ENCODE measurements at places on chromosomes 6 and 20.

DNA sequence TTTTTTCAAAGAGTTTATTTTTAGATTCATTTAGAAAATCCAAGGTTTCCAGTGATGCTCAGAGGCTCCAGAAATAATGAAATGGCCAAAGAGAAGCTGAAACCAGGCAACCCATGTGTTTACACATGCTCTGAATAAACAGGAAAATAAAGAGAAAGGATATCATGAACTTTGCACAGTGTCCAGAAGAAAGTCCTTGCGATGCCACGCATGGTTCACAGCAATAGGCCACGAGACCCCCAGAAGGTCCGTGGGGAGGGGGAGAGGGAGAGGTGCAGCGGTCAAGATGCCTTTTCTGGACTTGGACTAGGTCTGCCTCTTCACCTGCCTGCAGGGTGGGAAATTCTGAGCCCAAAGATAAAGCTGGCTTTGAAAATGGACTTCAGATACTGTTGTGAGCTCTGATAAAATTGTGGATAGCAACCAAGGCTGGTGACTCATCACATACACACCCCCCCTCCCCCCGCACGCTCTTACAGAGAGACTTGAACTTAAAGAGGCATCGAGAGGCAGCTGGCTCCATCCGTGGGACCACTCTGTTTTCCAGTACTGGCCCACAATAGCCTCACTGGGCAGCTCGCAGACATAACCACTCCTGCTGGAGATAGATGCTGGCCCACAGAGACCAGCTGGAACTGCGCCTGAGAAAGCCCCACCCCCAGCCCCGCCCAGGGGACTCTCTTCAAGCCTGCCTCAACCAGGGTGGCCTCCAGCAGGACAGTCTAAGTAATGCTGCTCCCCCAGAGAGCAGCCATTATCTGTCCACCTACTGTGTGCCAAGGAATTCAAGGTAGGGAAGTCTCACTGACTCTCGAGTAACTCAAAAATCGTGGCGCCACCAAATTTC, 21.2 kb upstream of the NFATC2 start:
- no peak for DNase-seq

DNA sequence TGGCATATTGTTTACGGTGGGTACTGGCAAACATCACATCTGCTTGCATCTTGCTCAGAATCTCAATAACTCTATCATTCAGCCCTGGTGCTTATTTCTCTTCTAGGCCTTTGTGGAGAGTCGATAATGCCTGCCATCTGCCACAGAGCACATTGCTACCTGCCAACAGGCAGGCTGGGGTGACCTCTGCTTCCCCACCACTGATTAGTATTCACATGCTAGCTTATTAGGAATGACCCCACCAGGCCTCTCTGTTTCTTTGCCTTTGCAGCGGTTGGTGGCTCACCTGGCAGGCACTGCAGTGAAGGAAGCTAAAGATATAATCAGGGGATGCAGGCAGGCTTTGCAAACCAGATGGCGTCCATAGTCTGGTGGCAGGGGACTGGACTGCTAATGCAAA, 154.5 kb downstream of the MMS22L start:
- no peak for DNase-seq

- DNase-seq, result no peak
Measured at GRCh38 chr6:164109770-164110140, 695.2 kb downstream of the QKI start.

- DNase-seq, result no peak
Measured at GRCh38 chr6:37777272-37777834, 42.2 kb upstream of the ZFAND3 start.

DNA sequence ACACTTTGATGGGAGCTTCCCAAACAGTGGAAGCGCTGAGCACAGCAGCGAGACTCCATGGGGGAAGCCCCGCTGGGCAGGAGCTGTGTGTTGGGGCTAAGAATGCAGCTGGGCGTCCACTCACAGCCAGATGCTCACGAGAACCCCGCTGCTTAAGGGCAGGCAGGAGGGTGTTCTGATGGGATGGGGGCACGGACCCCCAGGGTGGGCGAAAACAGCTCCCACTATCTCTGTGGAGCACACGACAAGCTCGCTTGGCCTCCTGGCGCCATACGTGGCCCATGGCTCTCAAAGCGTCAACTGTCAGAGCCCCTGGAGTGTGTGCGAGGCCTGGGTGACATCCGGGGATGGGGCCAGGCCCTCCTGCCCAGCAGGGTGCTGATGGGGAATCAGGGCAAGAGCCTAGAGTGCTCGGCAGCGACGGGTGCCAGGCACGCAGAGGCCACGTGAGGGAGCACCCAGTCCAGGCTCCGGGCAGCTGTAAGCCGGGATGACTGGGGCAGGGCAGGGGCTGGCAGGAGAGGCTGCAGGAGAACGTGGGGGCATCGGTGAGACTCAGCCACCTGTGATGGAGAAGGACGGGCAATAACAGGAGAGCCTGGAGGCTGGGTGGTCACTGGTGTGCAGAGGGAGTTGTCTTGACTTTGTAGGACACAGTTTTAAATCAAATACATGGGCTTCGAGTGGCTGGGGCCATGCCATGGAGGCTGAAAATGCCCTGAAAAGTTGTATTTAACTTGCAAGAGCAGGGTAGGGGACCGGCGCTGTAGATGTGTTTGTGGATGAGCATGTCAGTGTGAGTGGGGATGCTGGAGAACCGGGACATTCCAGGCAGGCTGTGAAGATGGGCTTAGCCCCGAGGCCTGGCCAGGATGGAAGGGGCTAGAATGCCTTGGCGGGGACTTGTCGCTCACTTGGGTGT, 27.3 kb downstream of the PYGB start:
- DNase-seq, result no peak

DNA sequence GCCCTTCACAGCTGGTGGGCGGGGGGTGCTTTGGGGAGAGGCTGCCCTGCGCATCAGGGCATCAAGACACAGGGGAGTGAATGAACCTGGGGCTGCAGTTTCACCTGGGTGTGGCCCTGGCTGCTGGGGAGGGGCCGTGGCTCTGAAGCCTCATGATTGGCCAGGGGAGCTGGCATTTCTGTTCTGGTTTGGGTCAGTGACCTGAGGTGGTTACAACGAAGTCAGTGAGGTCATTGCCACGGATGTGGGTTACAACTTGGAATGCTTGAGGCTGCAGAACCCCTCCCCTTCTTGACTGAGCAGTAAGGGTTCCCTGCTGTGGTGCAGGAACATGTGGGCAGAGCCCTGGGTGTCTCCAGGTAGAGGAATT, 3.0 kb downstream of the TCEA2 start:
- DNase-seq, result peak; percentile 46

- DNase-seq, result no peak
Measured at GRCh38 chr6:13331516-13332348, 3.4 kb upstream of the TBC1D7 start.

DNA sequence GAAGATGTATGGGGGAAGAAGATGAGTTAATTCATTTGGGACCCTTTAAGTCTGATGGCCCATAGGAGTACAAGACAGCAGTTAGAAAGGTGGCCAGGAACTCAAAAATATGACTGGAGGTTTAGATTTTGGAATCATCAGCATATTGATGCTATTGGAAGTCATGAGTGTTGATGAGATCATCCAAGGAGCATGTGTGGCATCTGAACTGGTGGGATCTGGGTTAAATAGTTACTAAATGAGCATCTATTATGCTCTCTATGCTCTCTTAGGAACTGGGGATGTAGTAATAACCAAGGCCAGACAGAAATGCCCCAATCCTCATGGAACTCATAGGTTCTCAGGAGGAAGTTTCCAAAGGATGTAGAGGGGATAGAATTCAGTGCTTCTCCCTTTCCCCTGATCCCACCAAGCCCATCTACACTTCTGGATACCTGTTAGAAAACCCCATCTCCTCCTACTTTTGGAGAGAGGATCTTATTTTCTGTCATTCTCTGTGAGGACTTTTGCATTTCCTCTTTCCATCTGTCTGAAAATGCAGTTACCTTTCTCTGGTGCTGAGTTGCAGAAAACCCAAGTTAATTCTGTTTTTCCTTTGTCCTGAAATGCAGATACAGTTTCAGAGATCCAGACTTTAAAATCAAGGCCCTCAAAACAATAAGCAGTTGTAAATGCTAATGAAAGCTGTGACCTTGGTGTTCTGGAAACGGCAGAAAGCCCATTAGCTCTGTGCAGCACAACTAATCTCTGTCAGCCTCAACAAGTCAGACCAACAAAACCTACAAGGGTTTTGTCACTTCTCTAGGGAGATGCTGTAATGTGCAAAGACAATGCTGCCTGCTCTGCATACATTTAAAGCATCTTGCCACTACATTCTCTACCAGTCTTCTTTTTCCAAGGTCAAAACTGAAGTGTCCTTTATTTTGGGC, 65.8 kb downstream of the TBC1D7 start:
- no peak for DNase-seq

DNA sequence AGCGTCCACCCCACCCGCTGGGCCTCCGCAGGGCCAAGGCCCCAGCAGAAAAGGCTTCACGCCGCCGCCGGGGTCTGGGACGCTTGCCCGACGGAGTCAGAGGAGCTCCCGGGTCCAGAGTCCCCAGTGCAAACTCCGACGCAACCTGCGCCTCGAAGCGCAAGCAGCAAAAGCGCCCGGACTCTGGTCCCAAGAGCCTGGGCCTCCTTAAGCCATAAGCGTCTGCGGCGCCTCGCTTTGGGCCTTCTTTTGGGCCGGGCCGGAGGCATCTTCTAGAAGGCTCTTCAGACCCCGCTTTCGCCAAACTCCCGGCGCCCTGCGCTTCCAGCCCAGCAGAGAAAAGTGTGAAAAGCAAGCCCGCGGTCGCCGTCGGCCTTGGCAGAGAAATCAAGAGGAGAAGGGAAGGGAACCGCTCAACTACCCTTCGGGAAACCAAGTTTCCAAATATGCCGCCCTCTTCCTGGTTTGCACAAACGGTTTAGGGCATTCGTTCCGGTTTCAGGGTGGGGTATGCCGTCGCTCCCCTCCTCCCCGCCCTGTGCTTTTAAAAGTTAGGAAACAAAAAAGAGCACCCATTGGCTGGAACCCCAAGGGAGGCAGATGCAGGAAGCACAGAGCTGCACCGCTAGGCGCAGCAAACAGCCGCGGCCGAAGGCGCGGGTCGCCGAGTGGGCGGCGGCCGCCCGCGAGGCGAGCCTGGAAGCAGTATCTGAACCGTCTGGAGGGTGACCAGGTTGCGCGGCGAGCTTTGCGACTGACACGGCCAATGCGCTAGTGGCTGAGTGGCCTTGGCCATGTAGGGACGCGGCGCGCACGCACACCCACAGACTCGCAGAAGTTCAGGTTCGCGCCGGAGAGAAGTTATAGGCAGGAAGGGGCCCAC, 1.2 kb downstream of the TBX18 start:
- DNase-seq, result no peak

- no peak for DNase-seq
Measured at GRCh38 chr6:3913077-3913957, 64.1 kb downstream of the FAM50B start.

- DNase-seq, result no peak
Measured at GRCh38 chr20:37880726-37881591, 22.0 kb upstream of the VSTM2L start.

GRCh38 chr20:6665621-6666355, 101.7 kb upstream of the BMP2 start:
- DNase-seq, result no peak

DNA sequence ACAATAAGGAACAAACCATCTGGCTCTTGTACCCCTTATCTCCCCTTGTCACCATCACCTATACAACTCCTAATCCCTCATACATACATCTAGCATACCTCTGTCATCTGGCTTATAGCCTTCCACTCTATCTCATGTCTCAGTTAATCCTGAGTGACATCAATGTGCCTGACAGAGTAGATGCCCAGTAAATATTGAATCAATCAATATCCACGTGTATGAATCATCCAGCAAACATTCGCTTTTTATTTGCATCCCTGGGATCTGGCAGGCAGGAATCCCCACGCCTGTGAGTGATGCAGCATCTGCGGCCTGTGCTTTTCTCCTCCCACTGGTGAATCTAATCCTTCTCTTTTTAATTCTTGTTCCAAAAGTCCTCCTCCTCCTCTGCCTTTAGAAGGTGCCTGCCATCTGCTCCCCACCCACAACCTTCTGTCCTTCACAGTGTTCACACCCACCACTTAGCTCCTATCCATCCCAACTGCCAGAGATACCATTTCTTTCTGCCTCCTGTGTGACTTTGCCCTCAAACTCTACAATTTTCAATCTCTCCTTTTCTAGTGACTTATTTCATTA, 37.6 kb downstream of the ZNF391 start:
- DNase-seq, result no peak

DNA sequence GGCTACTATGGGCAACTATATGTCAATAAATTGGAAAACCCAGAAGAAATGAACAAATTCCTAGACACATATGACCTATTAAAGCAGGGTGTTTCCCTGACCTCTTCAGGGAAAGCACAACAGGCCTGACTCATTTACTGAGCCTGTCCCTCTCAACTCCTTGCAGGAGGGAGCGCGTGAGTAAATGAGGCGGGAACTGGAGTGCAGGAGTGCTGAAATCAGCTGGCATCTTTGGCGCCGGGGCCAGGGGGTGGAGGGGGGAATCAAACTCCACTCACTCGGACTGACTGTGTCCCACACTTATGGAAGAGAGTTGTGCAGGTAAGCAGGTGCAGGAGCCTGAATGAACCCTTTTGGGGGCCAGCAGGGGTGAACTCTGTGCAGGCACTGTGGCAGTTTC, 671.2 kb upstream of the PTCHD4 start:
- no peak for DNase-seq

GRCh38 chr6:160035693-160036330, 66.9 kb downstream of the IGF2R start:
- no peak for DNase-seq

DNA sequence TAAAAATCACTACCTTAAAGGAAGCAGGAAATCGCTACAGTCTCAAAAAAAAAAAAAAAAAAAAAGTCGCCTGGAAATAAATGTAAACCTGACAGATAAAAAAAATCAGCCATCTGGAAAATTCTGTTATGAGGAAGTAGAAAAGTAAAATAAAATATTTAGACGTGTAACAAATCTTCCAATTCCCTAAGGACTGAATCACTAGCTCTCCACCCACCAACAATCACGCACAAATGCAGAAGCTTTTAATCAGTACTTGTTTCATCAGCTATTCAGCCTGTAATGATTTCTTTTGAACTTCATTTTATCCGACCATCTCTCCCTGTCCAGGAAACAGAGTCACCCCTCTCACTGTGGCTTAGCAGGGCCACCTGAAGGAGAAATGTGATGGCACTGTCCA, 59.0 kb downstream of the SLC23A2 start:
- no peak for DNase-seq

DNA sequence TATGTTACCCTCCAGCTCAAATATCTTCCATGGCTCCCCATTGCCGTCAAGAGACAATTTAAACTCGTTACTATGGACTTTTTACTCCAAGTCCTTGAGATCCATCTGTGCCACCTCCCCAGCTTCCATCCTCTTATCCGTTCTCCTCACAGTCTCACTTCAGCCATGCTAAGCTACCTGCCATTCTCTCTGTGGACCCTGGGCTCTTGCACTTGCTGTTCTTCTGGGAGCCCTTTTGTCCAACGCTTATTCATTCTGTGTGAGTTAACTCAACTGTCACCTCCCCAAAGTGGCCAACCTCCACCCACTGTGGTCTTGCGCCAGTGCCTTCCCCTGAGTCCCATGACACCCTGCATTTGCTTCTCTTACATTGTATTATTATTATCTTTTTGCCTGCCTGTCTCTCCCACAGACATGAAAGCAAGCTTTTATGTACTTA, 132.4 kb downstream of the BCAS1 start:
- no peak for DNase-seq

GRCh38 chr6:169719117-169719516, 5.2 kb downstream of the PHF10 start:
- no peak for DNase-seq

GRCh38 chr6:1598886-1599285, 10.8 kb upstream of the FOXC1 start:
- DNase-seq, result no peak
